ENCODE measurements at places on chromosomes 16 and 17.

GRCh38 chr17:40320756-40321523, 12.0 kb downstream of the RARA start:
- DNase-seq: no peak

- no peak for DNase-seq
Measured at GRCh38 chr17:43768382-43768781, 9.8 kb upstream of the SOST start.

GRCh38 chr16:19283637-19284036, 1.9 kb upstream of the CLEC19A start:
- DNase-seq: no peak

- DNase-seq: peak; percentile 18
Measured at GRCh38 chr17:30969989-30970830, 629 bp upstream of the RNF135 start.

GRCh38 chr16:828891-829290, 28.4 kb upstream of the GNG13 start:
- DNase-seq: no peak

DNA sequence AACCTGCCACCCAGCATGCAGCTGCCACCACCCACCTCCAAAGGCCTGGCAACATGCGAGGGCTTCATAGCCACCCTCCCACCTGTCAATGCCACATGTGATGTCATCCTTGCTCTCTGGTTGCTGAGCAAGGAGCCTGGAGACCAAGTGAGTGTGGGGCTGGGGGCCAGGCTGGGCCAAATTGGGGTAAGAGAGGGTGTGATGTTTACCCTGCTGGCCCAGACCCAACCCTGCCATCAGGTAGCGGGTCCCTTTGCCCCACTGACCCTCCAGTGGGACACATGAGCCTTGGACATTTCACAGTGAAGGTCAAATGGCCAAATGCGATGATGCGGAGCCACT, 8.9 kb downstream of the ALOX15B start:
- DNase-seq: no peak

DNA sequence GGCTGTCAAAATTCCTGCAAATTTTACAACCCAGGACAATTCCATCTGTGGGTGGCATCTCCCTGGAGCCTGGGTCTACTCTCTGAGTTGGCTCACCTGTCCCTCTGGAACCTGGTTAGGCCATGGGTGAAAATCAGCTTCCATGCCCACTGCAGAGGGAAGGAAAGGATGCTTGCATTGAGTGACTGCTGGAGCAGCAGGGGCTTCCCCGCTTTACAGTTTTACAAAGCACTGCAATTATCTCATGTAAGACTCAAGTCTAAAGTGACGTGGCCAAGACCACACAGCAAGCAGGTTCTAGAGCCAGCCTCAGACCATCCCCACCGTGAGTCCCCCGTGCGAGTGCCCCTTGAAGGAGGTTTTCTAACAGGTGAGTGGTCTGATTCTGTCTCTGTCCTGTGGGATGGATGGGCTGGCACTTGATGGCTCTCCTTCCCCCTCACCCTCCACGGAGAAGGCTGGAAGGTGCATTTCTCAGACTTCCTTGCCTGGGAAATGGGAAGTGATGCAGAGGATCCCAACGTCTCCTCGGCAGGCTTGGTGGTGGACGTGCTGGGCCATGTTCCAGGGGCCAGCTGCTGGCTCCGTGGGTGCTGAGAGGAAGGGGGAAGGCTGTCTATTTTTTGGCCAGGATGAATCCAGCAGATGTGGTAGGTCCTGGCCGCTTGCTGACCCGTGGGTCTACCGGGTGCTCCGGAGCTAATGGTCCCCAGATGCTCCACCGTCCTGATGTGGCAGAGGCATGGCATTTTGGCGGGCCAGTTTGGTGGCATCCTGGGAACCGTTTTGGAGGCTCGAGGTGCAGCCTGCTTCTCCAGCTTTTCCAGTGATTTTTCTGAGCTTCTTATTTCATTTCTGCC, 26.3 kb upstream of the CBX4 start:
- no peak for DNase-seq

- peak; percentile 48 for DNase-seq
Measured at GRCh38 chr17:18261146-18261515, 669 bp downstream of the MIEF2 start.

DNA sequence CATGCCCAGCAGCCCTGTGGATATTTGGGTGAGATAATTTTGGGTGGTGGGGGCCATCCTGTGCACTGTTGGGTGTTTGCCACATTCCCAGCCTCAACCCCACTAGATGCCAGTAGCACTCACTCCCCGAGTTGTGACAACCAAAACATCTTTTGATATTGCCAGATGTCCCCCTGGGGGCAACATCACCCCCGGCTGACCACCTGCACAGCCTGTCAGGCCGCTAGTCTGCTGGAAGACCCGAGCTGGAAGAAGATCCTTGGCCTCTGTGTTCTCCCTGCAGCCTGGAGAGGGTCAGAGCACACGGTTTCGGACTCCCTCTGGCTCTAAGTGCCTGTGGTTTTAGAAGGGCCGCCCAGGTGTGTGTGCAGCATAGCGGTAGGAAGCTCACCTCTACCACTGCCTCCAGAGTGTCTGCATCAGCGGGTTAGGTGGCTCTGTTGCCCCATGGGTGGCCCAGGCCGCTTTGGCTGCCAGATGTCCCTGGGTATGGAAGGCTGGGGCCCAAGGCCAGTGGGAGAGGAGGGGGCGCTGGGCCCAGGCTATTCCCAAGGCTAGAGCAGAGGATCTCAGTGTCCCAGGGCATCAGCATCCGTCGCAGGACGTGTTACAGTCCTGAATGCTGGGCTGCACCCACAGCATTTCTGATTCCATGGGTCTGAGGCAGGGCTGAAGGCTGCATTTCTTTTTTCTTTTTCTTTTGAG, 195.8 kb upstream of the GSE1 start:
- DNase-seq: no peak

DNA sequence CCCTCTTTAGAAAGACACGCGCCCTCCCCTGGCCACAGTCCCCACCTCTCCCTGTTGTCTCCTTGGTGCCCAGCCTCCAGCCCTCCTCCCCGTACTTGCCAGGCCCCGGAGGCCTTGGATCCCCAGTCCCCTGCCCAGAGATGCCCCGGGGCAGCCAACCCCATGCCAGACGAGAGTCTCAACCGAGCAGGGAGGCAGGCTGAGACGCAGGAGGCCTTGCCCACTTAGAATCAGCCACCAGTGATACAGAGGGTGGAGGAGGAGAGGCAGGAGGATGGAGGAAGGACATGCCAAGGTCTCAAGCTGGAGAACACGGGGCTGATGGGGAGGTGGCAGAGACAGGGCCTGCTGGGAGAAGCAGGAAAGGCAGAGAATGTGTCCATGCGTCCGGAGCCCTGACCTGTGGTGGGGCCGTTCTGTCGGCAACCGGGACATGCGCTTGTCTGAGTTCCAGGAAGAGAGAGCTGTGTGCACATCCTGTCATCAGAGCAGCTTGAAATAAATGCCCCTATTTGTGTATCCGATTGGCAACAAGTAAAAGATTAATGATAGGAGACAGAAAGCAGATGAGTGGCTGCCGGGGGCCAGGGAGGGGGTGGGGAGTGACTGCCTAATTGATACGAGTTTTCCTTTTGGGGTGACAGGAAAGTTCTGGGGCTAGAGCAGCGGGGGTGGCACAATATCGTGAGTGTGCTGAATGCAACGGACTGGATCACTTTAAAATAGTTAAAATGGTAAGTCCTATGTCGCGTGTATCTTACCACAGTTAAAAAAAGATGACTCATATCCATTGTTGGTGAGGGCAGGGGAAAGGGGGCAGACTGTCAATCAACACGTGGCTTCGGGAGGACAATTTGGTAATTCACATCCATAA, 44.7 kb upstream of the MEAK7 start:
- DNase-seq: no peak

DNA sequence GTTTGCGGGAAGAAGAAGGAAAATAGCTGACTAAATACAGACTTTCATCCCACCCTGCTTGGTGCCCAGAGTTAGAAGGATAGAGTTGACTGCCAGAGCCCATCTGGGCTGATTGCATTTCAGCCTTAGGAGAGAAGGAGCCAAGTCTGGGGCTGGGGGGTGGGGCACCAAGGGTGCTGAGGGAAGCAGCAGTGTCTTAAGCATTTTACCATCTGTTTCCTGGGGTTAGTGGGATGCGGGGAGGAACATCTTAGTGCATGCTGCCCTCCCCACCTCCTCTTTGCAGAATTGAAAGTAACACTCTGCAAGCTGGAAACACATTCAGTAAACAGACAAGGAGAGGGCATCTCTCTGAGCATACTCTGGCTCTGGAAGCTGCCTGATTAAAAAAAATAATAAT, 1.5 kb upstream of the ARL5C start:
- DNase-seq: no peak

DNA sequence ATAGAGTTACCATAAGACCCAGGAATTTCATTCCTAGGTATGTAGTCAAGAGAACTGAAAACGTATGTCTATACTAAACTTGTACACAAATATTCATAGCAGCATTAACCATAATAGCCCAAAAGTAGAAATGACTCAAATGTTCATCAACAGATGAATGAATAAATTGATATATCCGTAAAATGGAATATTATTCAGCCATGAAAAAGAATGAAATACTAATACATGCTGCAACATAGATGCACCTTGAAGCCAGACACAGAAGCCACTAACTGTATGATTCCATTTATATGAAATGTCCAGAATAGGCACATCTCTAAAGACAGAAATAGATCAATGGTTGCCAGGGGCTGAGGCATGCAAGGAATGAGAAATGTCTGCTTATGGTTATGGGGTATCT, 484.1 kb downstream of the SLC39A11 start:
- no peak for DNase-seq

- peak; percentile 75 for DNase-seq
Measured at GRCh38 chr17:80029258-80029974, 6.3 kb downstream of the TBC1D16 start.

Measured in choroid plexus epithelial cell (primary cell).